KG1 (cell line): ENCODE measurements at places on chromosomes 1 and 21.

GRCh38 chr1:113021430-113022085 lies 51.4 kb upstream of the LRIG2 start:
- DNase-seq: no peak

- no peak for DNase-seq
Observed at GRCh38 chr1:248852481-248853405, 6.1 kb downstream of the ZNF692 start.

GRCh38 chr1:56578138-56578962 lies 1.0 kb downstream of the PLPP3 start:
- DNase-seq: no peak

DNA sequence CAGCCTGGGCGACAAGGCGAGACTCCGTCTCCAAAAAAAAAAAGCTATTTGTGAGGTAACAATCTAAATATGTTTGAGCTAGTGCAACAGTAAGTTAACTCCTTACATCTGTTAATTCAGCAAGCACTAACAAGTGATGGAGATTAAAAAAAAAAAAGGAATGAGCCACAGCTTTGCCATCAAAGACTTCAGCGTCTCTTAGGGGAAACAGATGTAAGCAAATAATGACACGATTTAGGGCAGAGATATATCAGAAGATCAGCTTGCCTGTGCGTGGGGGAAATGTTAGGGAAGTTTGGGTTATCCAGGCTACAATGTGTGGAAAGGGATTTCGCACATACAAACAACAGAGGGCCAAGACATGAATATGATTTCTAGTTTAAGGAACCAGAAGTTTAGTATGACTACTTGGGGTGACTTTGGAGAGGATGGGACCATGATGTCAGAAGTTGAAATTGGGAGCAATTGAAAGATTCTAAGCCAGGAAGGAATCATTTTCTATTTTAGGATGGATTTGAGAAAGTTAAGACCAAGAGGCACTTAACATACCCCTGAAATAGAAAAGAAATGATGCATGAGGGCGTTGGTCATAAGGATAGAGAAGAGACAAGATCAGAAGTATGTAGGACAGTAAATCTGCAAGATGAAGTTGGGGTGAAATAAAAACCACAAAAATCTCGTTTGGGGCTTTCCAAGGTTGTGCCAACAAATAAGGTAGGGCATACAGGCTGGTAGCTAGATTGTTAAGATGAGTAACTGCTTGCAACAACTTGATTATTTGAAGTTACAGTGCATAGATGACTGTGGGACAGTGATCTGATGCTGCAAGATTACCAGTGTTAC lies 2.4 kb upstream of the BRWD1 start:
- DNase-seq: no peak

DNA sequence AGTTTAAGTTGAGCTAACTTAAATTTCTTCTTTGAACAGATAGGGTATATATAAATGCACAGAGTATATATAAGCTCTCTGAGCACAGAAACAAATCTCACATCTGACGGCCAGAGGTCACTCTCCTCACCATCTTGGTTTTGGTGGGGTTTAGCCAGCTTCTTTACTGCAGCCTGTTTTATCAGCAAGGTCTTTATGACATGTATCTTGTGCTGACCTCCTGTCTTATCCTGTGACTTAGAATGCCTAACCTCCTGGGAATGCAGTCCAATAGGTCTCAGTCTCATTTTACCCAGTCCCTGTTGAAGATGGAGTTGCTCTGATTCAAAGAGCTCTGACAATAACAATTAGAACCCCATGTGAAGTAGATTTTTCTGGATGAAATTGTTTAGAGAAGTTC lies 1.6 kb upstream of the MOV10 start:
- no peak for DNase-seq

GRCh38 chr1:978069-978834 lies 3.6 kb downstream of the PERM1 start:
- no peak for DNase-seq

GRCh38 chr1:35406103-35406502 lies 137.6 kb downstream of the ZMYM4 start:
- DNase-seq: no peak

DNA sequence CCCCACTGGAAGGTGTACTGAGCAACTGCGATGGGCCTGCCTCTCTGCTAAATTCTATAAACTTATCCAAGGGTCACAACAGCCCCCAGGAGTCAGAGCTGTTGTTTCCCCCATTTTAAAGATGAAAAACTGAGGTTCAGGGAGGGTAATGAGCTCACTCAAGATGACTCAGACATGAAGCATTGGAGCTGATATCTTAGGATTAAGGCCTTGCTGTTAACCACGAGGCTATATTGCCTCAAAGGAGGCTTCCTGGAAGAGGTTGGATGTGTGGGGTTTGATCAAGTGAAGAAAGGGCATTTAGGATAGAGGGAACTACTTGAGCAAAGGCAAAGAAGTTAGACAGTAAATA lies 6.7 kb downstream of the LDLRAP1 start:
- no peak for DNase-seq

DNA sequence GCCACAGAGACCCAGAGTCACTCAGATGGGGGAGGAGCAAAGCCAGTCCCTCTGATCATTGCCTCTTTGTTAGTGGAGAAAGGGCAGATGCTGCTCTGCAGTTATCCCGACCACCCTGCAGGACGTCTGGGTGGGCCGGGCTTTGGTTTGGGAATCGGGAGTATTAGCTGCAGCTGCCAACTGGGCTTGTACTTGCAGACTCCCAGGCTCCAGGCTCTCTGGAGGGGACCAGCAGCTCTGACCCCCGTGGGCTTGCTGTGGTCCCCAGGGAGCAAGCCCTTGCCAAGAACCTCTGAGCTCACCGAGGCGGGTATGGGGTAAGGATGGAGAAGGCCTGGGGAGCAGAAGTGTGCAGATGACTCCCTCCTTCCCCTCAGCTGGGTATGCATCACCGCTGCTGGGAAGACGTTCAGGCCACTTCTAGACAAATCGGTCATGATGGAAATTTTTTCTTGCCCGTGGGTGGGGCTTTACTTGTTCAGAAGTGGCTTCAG lies 21.6 kb downstream of the MAPKAPK2 start:
- no peak for DNase-seq

GRCh38 chr1:116087628-116088027 lies 23.6 kb upstream of the MAB21L3 start:
- DNase-seq: no peak

DNA sequence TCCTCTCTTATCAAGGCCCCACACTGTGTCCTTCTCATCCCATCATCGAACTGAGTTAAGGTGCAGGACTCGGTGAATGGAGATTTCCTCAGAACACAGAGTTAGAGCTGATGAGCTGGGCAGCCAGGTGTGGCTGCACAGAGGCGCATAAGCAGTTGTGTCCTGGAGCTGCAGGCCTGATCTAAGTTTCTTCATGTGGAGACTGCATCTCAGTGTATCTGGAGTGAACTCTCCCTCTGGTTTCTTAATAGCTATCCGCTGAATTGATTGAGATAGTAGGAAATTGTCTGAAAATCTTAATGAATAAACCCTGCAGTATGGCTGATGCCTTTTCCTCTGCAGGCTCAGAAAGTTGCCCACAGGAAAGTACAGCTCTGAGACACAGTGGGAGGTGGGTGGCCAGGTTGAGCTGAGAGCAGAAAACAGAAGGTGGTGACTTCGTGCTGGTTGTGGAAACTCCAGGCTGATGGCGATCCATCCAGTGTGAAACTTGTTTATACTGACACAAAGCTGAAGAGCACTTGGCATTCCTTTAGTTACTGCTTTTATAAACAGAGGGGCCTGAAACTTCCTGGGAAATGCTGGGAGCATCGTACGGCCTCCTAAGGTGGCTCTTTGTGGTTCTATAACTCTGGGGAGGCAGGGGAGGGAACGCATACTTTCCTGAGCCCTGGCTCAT lies 67.4 kb upstream of the F3 start:
- DNase-seq: no peak
